CD4-positive, alpha-beta T cell (primary cell): ENCODE measurements at places on chromosomes 5 and 9. TPM values are rescaled to one million over a fixed set of nuclear protein-coding genes. Genes with fewer than 3 reads are reported as not detected.

EXOSC3 gene
- 44.2 TPM for total RNA-seq

SLC28A3 gene
- not detected for total RNA-seq

BARHL1 gene
- total RNA-seq: not detected

ARID3C gene
- 0.34 TPM for total RNA-seq

FCHO2 gene
- total RNA-seq: 2.6 TPM

PCDHA5 gene
- not detected for total RNA-seq

PCA3 gene
- not detected for total RNA-seq

PKD2L2 gene
- not detected for total RNA-seq

ARHGEF37 gene
- 0.41 TPM for total RNA-seq

GALT gene
- total RNA-seq: 115 TPM

SIGMAR1 gene
- 12.1 TPM for total RNA-seq

JAKMIP2 gene
- total RNA-seq: 1.3 TPM

HAVCR1 gene
- total RNA-seq: 1.5 TPM

CDO1 gene
- 0.34 TPM for total RNA-seq

MAP1B gene
- total RNA-seq: 0.06 TPM

AGXT2 gene
- not detected for total RNA-seq

CA9 gene
- total RNA-seq: not detected
